ENCODE measurements at places on chromosomes 16 and 17.

GRCh38 chr17:74797824-74798223 lies 21.7 kb upstream of the NAT9 start:
- DNase-seq = no peak

DNA sequence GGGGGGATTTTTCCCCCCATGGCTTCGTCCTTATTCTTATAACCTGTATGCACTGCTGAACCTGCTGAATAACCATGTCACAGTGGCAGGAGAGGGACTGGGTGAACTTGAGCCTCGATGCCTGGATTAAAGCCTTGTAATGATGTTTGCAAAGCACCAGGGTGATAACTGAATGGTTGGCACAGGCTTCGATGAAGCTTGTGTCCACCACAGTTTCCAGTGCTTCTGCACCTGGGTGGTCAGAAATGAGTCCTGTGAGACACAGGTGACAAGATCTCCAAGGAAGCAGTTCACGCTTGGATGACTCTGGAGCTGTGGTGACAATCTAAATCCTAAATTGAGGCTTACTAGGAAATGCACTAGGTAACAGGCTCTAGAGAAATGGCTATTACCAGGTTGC lies 729.3 kb downstream of the MAF start:
- no peak for DNase-seq

DNA sequence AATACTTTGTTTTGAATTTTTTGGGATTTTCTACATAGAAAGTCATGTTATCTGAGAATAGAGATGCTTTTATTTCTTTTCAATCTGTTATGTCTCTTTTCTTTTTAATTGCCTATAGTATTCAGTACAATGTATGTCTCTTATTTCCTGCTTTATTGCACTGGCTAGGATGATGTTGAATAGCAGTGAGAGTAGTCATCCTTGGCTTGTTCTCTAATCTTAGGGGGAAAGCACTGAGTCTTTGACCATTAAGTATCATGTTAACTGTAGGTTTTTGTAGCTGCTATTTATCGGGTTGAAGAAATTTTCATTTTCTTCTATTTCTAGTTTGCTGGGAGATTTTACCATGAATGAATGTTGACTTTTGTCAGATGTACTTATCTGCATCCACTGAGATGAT lies 10.0 kb upstream of the ABCA3 start:
- DNase-seq = no peak

DNA sequence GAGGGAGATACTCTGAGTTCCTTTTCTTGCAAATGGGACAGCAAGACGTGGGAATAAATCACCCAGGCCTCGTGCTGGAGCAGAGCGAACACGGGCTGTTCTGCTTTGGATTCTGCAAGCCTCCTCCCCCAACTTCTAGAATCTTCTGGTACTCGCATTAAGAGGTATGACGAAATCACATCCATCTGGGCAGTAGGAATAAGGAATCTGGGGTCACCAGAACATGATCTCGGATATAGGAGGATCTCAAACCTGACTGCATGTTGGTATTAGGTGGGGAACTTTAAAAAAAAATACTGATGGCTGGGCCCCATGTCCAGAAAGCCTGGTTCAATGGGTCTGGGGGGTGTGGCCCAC lies 49.8 kb upstream of the USP7 start:
- DNase-seq = no peak

- DNase-seq = no peak
These were observed 55.4 kb downstream of the SDK2 start for GRCh38 chr17:73588891-73589290.

DNA sequence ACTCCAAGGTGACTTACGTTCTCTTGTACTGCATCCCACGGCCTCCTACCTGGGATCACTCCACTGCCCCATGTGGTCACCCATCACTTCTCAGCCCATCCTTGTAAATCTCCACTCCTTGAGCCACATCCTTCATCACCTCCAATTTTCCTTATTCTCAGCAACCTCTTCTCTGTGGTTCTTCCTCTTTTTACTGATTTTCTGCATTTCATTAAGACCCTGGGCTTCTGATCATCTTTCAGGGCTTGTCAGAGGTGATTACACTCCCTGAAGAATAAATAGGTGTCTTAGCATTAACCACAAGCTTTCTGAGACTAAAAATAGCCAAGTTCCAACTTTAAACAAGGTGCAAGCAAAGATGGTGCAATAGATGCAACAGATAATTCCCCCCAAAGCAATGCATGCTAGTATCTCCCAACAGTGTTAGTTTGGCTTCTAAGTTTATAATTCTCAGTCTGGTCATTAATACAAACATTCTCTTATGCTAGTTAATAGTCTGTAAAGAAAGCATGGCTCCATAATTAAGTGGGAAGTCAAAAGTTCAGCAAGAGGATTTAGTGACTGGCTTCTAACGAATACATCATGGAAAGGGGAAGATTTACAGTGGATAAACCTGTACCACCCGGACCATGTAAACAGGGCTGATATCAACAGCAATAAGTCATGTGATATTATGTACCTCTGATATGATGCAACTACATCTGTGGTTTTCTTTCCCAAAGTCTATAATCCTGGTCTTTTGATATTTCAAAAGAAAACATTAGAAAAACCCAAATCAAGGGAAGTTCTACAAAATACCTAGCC lies 47.4 kb upstream of the FOXJ1 start:
- no peak for DNase-seq

- no peak for DNase-seq
These were observed 192.9 kb upstream of the C17orf78 start for GRCh38 chr17:37182786-37183465.

- DNase-seq = no peak
These were observed 5.0 kb downstream of the PAM16 start for GRCh38 chr16:4345836-4346781.

GRCh38 chr16:82301146-82301755 lies 131.2 kb upstream of the MPHOSPH6 start:
- no peak for DNase-seq

DNA sequence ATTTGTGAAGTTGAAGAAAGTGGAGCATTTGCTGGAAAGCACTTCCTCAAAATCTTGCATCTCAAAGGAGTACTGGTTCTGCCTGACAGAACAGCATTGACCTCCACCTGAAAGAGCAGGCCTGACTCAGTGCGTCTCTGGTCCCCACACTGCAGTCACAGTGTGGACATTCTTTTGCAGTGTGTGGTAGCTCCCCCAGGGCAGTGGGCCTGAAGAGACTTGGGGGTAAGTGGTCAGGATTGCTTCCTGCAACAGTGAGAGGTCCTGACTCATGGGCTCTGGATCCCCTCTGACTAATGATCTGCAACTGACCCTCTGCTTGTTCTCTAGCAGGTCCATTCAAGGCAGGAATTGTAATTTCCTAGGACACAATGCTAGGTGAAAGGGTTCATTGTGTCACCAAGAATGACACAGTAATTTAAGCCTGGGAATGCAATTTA lies 204.9 kb upstream of the KCNJ16 start:
- DNase-seq = no peak

DNA sequence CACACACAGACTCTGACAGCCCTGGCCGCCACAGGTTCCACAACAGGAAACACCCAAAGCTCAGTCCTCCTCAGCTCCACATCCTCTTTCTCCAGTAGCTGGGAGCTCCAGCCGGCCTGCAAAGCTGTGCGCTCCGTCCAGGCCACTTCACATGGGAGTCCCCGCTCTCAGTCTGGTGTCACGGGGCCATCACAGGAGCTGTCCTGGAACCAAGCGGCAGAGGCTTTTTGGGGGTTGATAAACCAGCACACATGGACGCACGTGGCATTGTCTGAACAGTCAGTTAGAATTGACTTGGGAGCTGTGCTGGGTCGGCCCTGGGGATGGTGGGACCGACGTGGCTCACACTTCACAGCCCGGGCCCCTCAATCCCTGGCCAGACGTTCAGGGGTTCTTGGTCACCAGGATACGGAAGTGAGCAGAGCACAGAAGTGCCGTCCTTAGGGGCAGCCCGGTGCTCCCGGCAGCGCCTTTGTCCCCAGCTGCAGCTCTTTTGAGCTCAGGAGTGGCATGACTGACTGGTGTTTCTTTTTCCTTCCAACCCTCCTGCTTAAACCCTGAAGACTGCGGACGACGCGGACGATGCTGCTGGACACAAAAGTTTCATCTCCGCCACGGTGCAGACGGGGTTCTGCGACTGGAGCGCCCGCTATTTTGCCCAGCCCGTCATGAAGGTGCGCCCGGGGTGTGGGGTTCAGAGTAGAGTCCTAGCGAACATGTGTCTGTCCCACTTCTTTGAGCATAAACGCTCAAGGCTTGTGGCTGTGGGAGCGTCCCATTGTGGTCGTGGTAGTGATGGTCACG lies 66.6 kb upstream of the CHMP6 start:
- DNase-seq = no peak
